A172 (cell line): ENCODE measurements at places on chromosomes 5 and 9. TPM values are rescaled to one million over a fixed set of nuclear protein-coding genes. Genes with fewer than 3 reads are reported as not detected.

DNA sequence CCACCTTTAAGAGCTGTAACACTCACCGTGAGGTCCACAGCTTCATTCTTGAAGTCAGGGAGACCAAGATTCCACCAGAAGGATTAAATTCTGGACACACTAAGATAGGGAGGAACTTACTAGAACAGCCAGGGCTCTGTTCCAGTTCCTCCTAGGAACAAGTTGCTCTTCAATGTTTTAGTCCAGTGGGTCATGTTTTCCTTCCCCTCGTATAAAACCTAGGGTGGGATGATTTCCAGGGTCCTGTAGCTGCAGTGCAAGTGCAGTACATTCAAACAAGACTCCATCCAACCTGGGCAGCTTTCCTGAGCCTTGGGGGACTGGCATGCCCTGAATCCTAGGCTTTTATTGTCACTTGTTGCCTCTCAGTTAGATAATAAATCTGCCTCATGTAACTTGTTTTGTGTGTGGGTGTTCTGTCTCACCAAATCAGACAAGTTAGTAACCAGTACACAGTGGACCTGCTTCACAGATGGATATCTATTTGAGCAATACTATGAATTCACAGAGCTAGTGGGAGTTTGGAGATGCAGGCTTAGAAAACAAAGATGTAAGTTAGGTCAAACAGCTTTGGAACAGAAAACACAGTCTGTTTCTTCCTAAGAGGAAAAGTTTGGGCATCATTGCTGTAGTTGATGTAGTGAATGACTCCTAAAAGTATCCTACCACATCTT is 405.6 kb downstream of the GABRG2 start:
- no peak for DNase-seq

DNA sequence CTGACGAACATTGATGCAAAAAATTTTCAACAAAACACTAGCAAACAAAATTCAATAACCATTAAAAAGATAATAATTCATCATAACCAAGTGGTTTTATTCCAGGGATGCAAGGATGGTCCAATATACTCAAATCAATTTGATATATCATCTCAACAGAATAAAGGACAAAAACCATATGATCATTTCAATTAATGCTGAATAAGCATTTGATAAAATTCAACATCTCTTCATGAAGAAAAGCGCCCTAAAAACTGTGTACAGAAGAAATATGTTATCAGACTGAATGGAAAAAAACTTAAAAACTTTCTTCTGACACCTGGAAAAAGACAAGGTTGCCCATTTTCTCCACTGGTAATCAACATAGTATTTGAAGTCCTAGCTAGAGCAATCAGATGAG is 720.3 kb upstream of the RGMB start:
- DNase-seq: no peak

DNA sequence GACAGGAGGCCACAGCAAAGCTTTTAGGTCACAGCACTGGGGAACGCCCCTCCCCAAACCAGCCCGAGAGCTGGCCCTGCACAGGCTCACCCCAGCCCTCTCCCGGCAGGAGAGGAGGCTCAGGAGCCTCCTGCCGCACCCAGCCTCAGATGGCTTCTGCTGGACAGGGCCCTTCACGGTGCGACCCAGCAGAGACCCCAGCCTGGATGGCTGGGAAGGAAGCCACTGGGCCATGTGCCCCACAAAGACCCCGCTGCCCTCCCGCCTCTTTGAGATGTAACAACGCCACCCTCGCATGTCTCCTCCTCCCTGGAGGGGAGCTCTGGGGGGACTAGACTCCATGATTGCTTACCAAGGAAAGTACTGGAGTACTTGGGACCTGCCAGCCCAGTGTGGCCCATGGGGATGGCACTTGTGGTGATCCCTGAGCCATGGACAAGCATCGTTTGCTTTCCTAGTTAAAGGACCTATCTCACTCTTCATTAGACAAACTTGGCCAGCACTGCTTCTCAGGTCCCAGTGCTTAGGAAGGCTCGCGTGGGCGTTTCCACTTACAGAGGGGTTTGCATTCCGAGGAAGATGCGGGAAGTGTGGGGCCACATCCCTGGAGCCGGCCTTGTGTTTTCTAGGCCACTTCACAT is 9.0 kb downstream of the MYMK start:
- DNase-seq: no peak

- DNase-seq: no peak
Observed at GRCh38 chr5:180126716-180127681, 55.4 kb upstream of the RNF130 start.

DNA sequence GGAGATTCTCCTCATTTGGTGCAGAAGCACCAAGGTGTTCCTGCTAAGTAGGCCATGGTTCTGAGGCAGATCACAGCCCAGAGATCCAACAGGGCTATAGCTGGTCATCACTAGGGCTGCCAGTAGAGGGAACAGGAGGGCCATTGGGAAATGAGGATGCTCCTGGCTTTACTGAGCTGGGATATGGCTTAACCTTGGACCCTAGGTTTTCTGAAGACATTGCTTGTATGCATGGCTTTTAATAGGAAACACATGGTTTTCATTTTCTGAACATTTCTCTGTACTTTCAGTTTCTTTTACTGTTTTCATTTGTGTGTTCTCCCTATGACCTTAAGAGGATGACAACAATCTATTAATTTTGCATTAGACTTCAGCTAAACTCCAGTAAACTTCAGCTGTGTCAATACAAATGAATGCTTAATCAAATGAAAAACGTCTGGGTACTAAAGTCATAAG is at the start of gene IFNW1:
IFNW1 (minus strand) TSS at position 406 of the 456 bp plus-strand sequence; CDS start at position 144, 262 bp downstream.
- no peak for DNase-seq

- DNase-seq: no peak
Observed at GRCh38 chr5:80977764-80978163, 17.6 kb downstream of the RASGRF2 start.

DNA sequence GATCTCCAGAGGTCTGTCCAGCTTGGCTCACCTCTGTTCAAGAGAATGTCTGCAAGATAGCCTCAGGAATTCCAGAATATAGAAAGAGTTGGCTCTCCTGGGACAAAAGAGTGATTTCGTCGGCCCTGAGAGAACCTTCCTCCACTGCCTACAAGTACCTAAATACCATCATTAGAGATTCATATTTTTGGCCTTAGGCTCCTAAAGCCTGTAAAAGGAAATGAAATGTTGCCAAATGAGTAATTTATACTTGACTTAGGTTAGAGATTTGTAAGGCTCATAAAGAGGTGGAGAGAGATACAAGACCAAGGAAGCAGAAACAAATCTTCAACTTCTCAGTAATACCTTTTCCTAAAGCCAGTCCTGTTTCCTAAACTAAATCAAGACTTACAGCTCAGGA is 146.2 kb downstream of the CCDC192 start:
- DNase-seq: no peak

DNA sequence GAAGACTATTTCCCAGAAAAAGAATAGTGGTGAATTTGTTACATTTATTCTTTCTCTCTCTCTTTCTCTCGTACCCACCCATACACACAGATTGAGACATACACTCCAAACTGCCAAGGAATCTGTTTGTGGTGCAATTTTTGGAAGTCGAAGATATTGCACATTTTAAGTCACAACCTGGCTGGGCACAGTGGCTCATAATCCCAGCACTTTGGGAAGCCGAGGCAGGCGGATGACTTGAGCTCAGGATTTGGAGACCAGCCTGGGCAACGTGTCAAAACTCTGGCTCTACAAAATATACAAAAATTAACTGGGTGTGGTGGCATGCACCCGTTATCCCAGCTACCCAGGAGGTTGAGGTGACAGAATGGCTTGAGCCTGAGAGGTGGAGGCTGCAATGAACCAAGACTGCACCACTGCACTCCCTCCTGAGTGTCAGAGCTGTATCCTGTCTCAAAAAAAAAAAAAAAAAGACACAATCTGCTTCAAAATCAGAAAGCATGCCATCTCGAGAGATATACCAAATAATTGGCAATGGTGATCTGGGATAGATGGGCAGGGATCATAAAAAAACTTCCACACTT is 19.2 kb upstream of the PLIN2 start:
- no peak for DNase-seq

DNA sequence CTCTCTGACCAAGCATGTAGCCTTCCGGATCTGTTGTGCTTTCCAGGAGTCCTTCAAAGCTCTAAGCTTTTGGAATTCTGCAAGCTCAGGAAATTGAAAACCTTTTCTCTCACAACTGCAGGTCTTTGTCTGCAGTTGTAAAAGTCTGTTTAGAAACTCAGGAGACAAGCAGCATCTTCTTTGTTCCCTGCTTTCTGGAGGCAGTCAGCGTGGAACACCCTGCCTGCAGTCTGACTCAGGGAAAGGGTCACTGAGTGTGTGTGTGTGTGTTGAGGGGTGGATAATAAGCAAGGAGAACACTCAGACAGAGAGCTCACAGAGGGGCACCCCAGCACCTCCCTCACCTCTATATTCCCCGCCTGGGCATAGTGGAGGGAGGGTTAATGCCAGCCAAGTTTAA is 29.1 kb downstream of the KCNIP1 start:
- no peak for DNase-seq

- no peak for DNase-seq
Observed at GRCh38 chr5:88727705-88728313, 155.2 kb downstream of the MEF2C start.

DNA sequence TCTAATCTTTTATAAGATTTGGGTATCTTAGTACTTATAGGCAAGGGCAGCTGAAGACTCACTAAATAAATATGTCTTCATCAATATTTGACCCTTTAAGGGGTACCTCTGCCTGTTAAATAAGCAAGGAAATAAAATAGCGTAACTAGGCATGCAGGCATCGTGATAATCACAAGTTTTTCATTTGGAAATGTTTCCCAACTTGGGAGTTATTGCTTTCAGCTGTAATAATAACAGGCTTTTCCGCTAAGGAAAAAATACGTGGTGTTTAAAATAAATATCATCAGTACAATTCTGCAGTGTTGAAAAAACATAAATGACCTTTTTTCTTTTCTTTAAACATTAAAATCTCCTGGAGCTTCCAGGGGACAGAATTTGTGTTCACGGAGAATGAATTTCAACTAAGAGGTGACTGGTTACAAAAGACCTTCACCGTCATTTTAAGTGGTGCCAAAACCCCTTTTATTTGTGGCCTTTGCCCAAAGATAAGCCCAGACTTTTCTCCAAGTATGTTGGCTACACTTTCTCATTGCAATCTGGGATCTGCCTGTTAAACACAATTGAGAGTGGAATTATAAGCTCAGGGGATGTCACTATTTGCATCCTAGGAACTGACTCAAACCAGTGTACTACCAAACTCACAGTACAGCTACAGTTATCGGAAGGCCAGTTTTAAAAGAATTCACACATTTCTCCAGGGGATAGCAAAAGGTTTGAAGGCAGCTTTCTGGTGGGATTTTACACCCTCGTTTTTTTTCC is 218.6 kb downstream of the FBXL7 start:
- no peak for DNase-seq

ADAMTS19 gene
- total RNA-seq: not detected in 2 replicates

FOXD4L4 gene
- total RNA-seq: not detected in 2 replicates

KIF4B gene
- total RNA-seq: 0.02 TPM in 1 of 2 replicates, not detected in the other
